ENCODE measurements at places on chromosomes 2 and 18.
A peak's percentile ranks its signal among the peaks of the same experiment; 100 is the strongest.

- peak; percentile 79 for DNase-seq
Observed at GRCh38 chr2:65264821-65265670, 37.4 kb downstream of the ACTR2 start.

- peak; percentile 25 for DNase-seq
Observed at GRCh38 chr2:171541202-171541887, 19.1 kb downstream of the CYBRD1 start.

DNA sequence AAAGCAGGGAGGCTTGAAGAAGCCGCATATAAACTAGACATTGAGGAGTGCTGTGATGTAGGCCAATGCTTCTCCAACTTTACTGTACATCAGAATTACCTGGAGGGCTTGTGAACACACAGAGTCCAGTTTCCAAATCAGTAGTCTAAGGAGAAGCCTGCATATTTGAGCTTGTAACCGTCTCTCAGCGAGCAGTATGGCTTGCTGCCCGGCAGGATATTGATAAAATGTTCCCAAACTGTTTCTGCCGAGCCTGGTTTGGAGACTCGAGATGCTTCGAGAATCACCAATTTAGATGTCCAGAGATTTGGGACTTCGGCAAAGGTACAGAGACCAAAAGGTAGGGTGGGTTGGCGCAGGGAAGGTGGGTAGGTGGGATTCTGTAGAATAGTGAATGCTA is 11.0 kb upstream of the RAB31 start:
- no peak for DNase-seq

GRCh38 chr2:74653589-74653984 is 460 bp upstream of the SEMA4F start:
- no peak for DNase-seq

DNA sequence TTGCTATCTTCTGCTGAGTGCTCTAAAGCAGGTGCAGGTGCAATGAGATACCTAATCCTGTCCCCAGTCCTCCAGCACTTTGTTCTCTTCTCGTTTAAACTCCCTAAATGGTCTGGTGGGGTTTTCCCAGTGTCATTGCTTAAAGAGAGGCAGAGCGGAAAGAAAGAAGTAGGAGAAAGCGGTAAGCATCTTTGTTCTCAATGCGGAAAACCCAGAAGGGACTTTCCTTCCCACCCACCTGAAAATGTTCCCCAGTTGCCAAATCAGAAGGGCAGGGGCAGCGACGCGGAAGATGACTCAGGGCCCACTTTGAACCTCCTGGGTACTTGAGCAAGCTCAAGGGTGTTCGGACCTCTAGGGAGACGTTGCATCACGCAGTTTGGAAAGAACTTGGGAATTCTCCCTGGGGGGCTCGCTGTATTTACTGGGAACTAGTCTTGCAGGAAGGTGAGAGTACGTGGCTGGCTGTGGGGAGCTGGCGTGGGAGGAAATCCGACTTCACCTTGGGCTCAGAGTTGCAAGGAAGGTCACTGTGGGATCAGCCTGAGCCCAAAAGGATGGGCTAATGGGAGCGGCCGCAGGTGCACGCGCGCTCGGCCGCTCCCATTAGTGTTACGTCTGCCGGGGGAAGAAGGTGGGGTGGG is 589 bp upstream of the SGPP2 start:
- DNase-seq, result peak; percentile 98

- no peak for DNase-seq
Observed at GRCh38 chr2:239042046-239042445, 194.2 kb downstream of the TWIST2 start.

- no peak for DNase-seq
Observed at GRCh38 chr18:59985289-59985688, 85.5 kb downstream of the PMAIP1 start.

GRCh38 chr2:147588191-147588590 is 256.6 kb upstream of the ACVR2A start:
- no peak for DNase-seq

DNA sequence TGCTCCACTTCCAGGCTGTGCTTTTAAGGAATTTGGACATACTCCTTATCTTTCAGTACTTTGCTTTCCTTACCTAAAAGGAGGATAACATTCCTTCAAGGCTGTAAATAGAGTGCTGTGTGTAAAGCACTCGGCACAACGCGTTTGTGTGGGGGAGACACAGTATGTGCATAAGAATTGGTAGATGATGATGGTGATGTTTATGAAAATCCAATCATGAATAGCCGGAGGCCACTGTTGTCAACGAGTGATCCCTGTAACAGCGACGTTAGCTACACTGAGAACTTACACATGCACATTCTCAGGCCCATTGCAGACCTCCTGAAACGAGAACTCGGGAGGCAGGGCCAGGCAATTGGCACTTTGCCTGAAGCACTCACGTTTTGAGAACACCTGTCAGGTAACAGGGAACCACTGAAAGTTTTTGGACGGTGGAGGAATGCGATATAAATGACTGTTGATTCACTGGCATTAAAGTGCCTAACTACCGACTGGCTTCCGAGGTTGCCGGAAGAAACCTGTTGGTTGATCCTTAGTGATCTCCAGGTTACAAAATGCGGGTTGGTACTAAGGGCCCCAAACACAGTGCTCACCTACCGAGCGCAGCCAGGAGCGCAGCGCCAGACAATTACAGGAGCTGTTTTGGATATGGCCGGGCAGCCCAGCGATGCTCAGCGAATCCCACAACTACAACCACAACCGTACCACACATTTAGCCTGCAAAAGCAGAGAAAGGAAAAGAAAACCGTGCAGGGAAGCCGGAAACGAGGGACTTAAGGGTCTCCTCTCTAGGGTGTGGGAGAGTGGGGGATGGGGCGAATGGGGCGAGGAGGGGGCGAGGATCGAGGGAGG is 1.0 kb upstream of the MAP4K4 start:
- DNase-seq, result no peak

DNA sequence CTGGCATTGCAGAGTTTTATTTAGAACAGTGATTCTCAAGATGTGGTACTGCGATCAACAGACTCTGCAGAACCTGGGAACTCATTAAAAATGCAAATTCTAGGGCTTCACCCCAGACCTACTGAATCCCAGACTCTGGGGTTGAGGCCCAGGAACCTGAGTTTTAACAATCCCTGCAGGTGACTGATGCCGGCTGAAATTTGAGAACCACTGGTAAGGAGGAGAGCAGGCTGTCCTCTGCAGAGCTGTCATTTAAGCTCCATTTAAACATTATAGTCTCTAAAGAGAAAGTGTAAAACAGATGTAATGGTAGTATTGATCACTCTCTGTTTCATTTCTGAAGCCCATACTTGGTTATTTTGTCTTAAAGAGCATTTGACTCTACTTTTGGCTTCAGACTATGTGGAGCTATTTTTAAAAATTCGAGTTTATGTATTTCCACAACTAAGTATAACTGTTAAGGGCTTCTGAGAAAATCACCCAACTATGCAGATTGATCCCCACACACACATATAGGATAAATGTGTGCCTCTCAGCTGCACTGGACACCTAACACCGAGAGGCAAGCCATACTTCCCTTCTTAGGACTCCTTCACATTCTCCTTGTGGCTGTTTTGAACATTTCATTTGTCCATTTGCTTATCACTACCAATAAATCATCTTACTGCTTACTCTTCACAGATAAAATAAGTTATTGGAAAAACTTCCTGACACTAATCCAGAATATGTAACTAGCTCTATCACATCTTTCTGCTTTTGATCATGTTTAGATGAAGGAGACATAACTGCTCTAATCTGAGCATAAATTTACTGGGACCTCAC is 487.5 kb downstream of the DLGAP1 start:
- DNase-seq, result no peak

Measured in suppressor macrophage treated with lipopolysaccharide for 1 hour (primary cell).